ENCODE measurements at places on chromosomes 2 and 18.

- no peak for DNase-seq
Measured at GRCh38 chr2:86284987-86285386, 52.4 kb downstream of the REEP1 start.

- DNase-seq: no peak
Measured at GRCh38 chr2:179096090-179096489, 46.2 kb upstream of the CCDC141 start.

DNA sequence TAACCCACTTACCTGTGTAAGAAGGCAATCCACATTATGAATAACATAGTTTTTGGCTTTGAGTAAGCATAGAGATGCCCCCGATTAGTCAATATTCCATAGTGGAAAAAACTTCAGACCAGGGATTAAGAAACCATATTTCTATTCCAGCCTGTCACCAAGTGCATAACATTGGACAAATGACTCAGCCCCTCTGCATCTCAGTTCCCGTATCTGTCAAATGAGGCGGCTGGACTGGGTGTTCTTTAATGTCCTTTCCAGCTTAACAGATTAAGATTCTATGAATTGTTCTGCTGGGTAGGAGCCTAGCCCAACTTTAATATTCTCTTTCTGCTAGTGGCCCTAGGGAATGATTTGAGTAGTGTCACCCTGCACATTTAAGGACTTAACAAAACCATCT is 11.8 kb upstream of the FTCDNL1 start:
- DNase-seq: no peak

- DNase-seq: no peak
Measured at GRCh38 chr2:69138793-69139459, 125.9 kb downstream of the ANTXR1 start.

GRCh38 chr2:98793275-98793674 is 62.3 kb upstream of the MGAT4A start:
- no peak for DNase-seq

DNA sequence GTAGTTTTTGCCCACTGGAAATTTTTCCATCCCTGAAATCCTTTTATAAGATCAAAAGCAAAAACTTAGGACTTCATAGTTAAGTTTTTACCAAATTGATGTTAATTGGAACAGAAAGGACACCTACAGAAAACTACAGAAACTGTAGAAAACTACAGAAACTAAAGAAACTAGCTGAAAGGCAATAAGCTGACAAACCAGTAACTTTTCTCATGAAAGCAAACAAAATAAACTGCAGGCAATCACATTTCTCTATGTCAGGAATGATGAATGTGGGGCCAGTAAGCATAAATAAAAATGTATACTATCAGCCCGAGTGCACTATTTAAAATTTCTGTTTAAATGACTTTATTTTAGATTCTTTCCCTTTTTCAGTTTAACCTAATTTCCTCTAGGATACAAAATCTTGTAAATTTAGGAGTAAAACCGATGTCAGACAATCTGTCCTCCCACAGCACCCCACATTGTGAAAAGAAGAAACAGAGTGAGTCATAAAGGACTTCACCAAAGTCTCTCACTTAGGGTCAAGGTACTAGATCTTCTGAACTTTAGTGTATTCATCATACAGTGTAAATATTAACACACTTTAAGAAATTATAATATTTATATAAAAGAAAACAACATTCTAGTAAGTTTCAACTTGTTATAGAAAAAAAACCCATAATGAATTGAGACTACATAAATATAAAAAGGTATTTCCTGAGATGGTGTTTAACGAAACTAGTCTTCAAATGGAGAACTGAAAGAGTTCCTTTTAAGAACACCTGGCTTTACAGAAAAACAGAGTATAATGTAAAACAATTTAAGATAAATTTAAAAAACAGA is 46.6 kb downstream of the USP40 start:
- no peak for DNase-seq

GRCh38 chr2:236261452-236261851 is 2.8 kb downstream of the ASB18 start:
- no peak for DNase-seq

GRCh38 chr2:65367524-65367923 is 64.9 kb downstream of the SPRED2 start:
- DNase-seq: no peak

DNA sequence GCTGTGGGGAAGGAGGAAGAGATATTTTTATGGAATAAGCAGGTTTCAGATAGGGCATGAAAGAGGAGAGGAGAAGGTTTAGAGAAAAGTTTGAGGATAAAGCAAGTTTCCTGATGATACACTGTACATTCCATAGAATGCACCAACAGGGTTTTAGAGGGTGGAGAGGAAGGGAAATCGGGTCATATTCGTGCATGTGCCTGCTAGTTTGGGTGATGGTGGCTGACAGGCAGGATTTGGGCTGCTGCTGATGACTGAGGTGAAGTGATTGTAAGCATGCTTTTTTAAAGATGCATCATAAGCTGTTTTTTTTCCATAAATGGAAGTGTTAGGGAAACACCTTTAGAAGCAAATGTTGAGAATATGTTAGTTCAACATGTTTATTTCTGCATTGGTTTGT is 68.8 kb downstream of the PMAIP1 start:
- DNase-seq: no peak

GRCh38 chr2:108575132-108575966 is 41.1 kb downstream of the LIMS1 start:
- DNase-seq: no peak

DNA sequence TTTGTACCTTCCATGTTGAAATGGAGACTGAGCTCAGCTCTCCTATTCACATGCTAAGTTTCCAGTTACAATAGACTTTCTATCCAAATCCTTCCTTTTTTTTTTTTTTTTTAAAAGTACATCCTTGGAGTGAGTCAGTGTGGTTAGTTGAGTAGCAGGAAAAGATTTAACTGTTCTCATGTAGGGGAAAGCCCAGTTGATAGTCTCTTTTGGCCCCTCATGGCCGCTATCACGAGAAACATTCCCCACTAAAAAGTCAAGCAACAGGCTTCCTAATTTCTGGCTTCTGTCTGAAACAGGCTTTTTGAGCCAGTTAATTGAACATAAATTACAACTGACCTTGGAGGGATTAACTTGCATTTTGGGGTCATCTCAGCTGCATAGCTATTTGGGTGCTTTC is 161.3 kb downstream of the MEIS1 start:
- DNase-seq: no peak

DNA sequence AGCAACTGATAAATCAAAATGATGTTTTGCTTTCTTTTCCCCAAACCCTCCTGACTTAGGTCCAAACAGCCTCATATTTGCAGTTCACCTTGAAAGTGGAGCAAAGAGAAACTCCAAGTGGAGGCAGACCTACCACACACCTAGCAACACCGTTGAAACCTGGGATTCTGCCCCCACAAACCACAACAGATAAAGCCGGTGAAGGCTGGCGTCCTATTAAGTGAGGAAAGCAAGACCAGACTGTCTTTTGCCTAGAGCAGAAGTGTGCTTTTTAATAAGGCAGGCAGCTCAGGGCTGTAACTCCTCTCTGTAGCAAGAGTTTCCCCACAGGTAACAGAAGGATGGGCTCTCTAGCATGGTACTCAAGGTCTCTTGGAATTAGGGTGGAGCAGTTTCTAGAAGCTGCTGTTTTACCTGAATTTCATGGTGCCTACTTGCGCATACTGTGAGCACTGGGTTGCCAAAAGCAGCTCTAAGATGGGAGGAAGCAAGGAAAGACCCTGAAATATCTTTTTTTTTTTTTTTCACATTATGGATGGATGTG is 336.9 kb downstream of the BCL11A start:
- DNase-seq: no peak

DNA sequence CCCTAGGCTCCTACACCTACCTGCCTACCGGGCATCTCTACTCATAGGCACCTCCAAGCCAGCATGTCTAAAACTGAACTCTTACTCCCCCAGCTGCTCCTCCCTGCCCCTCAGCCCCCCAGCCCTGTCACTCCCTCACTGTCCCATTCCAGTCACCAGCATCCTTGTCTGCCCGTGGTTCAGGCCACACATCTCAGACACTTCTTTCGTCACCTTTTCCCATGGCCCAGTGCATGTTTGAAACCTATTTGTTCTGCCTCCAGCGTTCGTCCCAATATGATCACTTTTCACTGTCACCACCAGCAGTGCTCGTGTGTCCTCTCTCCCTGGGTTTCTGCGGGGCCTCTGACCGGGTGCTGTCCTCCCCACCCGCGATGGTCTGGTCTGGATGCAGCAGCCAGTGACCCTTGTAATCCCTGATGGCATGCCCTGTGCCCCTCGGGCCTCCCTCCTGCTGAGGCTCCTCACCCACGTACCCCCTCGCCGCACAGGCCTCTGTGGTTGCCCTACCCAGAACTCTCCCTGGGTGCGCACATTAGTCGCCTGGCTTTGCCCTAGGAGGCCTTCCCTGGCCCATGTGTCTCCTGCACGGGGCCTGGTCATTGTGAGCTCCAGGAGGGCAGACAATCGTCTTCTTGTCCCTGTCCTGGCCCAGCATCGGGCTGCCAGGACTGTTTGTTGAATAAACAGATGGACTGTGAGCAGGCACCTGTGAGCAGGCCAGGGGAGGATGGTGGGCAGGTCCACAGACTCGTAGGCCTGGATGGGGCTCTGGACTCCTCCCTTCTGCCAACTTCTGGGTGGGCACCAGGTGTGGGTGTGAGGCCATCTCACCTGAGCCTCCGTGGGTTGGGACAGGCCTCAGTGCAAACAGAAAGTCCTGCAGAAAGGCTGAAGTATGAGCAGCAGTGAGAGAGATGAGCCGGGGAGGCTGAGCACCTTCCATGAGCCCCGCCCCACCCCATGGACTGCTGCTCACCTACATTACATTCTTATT is 15.5 kb downstream of the LDLRAD4 start:
- no peak for DNase-seq

DNA sequence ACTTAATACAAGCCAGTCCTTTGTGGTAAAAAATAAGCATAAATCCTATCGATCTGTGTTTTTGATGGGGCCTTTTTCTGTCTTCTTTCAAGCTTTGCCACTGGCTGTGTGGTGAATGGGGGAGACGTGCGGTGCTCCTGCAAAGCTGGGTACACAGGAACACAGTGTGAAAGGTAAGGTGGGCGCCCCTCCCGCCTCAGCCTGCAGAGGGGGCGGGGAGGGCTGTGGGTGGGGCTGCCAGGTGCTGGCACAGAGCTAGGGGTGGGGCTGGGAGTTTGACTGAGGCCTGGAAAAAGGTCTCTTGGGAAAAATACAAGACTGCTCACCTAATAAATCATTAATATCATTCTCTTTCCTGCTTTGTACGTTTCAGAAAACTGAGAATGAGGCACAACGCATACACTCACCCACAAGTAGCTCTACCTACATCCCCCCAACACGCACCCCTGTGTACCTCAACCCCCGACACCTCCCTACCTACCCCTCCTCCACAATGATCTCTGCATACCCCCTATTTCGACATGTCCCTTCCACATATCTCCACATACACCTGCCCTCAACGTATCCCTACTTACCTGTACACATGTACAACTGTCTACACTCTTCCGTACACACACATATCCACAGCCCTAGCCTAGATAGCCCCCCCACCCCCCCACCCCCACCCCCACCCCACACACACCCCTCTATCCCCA is 129.7 kb upstream of the TTC39C start:
- DNase-seq: no peak

- DNase-seq: no peak
Measured at GRCh38 chr2:27306136-27306535, 2.1 kb downstream of the UCN start.

DNA sequence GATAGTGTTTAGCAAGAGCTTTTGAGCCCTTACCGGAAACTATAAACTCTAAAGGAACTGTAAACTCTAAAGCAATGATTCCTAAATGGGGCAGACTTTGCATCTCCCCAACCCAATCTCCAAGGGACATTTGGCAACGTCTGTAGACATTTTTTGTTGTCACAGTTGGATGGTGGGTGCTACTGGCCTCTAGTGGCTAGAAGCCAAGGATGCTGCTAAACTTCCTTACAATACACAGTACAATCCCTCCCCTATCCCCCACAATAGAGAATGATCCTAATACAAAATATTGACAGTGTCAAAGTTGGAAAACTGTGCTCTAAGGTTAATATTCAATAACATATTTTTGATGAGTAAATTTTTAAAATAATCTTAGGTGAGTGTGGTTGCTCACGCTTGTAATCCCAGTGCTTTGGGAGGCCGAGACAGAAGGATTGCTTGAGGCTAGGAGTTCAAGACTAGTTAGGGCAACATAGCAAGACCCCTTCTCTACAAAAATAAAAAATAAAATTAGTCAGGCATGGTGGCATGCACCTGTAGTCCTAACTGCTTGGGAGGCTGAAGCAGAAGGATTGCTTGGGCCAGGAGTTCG is 66.7 kb downstream of the PTPN4 start:
- DNase-seq: no peak

DNA sequence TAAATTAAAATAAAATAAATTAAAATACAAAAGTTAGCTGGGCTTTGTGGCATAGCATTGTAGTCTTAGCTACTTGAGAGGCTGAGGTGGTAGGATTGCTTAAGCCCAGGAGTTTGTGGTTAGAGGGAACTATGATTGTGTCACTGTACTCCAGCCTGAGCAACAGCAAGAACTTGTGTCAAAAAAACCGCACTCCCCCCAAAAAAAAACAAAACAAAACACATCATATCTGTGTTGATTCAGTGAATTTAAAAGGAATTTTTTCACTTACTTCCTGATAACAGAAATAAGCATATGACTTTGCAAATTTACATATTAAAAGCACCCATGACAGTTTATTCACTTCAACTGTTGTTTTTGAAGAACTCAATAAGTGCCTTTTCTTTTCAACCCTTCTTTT is 68.1 kb upstream of the PELI1 start:
- DNase-seq: no peak
